NCI-H2029 treated with DMSO at 0.1 percent for 48 hours (cell line): ENCODE measurements at places on chromosomes 16 and 17.

DNA sequence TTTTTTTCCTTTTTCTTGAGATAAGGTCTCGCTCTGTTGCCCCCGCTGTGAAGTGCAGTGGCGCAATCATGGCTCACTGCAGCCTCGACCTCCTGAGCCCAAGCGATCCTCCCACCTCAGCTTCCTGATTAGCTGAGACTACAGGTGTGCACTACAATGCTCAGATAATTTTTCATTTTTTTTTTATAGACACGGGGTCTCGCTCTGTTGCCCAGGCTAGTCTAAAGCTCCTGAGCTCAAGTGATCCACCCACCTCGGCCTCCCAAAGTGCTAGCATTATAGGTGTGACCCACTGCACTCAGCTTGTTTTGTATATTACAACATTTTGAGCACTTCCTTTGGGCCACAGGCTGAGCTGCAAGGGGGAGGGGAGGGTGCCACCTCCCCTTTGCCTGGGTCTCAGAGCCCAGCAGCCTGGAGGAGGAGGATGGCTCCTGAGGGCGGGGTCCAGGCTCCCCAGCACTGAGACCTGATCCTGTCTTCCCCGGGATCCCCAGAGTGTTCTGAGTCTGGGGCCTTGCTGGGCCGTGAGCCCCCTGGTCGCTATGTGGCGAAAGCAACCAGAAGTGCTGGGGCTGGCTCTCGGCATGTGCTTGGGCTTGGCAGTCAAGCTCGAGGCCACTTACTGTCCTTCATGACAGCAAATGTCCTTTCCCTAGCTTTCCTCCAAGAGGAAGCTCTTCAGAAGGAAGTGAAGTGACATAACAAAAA is 8.1 kb downstream of the DEF8 start:
- DNase-seq = no peak

- DNase-seq = no peak
Observed at GRCh38 chr17:45833920-45834319, 10.8 kb upstream of the SPPL2C start.

DNA sequence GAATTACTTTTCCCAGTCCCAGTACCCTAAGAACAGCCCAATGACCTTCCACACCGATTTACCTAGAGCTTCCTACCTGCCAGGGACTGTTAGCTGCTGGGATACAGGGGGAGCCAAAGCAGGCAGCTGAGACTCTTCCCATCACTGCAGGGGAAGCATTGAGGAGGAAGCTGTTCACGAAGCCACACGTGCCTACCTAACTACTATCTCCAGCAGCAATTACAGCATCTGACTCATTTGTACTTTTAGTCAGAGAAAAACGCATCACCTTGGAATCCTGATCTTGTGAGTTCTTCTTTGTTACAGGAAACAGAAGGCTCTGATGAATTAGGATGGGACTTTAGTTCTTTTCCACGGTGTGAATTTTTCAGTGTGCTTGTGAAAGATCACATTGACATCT is 113.7 kb upstream of the DHX40 start:
- DNase-seq = no peak

- no peak for DNase-seq
Observed at GRCh38 chr17:47275245-47275984, 21.8 kb downstream of the ITGB3 start.

GRCh38 chr17:78645421-78646295 is 68.5 kb upstream of the DNAH17 start:
- no peak for DNase-seq

- no peak for DNase-seq
Observed at GRCh38 chr16:57141822-57142631, 43.8 kb downstream of the PSME3IP1 start.

DNA sequence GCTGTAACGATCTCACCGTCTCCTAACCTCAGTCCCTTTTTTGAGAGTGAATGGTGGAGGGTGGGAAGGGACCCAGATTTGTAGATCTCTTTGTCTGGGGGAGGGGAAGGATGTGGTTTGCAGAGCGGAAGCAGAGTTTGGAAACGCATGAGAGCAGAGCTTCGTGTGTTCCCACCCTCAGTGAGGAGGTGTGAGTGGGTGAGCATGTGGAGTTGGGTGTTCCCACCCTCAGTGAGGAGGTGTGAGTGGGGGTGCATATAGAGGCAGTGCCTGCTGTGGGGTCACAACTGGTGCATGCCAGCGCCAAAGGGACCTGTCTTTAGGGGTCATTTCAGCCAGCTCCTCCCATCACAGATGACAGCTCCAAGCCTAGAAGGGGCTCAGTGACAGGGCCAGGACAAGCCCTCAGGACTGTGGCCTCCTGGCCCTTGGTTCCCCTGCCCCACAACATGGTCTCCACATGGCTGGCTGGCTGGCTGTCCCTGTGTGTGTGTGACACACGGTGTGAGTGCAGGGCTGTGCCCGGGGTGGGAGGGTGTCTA is 1.8 kb upstream of the CISD3 start:
- no peak for DNase-seq

GRCh38 chr17:61579961-61580360 is 11.1 kb downstream of the NACA2 start:
- no peak for DNase-seq

GRCh38 chr16:19011169-19011731 is 27.5 kb downstream of the TMC7 start:
- no peak for DNase-seq

GRCh38 chr17:27282054-27282551 is 11.8 kb upstream of the WSB1 start:
- DNase-seq = no peak

DNA sequence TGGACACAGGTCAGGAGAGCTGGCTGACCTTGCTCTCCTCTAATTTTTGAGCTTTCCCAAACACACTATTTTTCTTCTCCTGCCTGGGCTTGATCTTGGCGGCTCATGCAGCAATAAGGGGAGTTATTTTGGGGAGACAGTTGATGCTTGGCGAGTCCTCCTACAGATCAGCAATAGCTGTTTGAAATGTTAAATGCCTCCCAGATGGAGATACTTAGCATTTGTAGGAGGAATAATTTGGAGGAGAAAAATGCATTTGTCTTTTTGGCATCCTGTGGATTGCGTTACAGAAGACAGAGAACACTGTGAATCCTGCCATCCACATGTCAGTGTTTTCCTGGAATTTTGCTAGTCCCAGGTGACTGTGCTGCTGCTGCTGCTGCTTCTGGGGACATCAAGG is 328.0 kb upstream of the XYLT1 start:
- DNase-seq = no peak

GRCh38 chr17:14859542-14859941 is 405.6 kb downstream of the PMP22 start:
- DNase-seq = no peak

- DNase-seq = no peak
Observed at GRCh38 chr17:78407387-78408000, 29.0 kb downstream of the PGS1 start.

GRCh38 chr16:67969254-67970039 is 1.0 kb upstream of the SLC12A4 start:
- DNase-seq = no peak

DNA sequence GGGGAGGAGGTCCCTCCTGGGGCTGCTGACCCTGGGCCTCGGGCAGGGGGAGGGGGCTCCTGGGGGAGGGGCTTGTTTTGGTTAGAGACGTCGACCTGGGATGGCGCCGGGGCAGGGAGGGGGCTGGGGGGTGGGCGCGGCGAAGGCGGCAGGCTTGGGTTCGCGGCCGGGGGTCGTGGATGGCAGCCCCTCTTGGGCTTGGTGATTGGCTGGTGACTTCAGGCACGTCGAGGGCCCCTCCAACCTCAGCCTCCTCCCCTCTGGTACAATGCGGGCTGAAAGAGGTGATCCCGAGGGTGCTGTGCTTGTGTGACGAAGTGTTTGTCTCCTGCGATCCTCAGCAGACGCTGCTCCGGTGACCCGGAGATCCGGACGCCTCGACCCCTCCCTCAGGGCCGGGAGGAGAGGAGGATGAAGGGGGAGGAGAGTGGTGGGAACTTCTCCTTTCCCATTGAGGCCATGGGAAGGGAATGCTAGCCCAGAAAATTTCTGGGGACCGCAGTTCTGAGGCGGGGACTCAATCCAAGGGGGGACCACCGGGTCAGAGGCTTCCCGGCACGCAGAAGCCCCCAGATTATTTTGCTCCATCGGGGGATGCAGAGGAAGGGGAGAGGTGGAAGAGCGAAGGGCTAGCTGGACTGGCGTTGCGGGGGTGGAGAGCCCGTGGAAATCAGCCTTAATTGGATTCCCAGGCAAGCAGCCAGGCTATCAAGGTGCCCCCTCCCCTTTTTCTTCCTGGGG is 43.9 kb downstream of the RAI1 start:
- DNase-seq = no peak

- DNase-seq = no peak
Observed at GRCh38 chr17:83008186-83008510, 71.3 kb upstream of the METRNL start.

DNA sequence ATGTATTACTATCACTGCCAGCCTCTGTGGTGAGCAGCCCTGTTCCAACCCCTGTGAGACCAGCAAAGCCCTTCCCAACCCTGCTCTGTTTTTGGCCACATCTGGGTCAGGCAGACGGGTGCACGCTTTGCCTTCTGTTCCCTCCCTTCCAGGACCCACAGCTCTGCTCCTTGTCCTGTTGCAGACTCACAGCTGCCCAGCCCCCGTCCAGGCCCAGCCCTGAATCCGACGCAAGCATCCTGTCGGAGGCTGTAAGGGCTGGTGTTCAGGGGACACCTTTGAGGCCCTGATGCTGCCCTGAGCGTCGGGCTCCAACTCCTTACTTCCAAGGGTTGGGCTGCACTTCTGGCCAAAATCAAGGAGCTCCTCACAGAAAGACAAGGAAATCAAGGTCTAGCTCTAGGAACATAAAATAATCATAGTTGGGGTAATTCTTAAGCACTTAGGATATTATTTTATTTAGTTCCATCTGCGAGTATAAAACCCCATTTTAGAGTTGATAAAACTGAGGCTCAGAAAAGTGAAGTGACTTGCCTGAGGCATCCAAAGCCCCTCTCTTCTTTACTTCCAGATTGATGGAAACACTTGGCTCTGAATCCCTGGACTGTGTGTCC is 14.3 kb upstream of the SRCIN1 start:
- no peak for DNase-seq

- DNase-seq = no peak
Observed at GRCh38 chr17:76027159-76027839, at the start of gene EVPL. TSS of gene EVPL (minus strand) at chr17:76027306. CDS start at chr17:76027198, 108 bp downstream.

DNA sequence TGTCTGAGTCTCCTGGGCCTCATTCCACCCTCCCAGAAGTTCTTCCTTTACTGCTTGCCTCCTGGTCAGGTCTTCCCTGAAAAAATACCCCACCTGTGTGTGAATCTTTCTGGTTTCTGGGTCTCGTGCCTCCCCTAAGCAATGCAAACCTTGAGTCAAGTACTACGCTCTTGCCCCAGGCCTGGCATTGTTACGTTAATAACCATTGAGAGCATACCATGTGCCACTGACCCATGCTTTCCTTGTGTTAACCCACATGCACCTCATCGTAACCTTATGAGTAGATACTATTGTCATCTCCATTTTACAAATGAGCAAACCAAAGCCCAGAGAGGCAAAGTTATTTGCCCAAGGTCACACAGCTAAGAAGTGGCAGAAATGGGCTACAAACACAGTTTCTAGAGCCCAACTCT is 25.4 kb upstream of the TOB1 start:
- DNase-seq = no peak

- no peak for DNase-seq
Observed at GRCh38 chr17:41733348-41734138, 900 bp downstream of the HAP1 start.

DNA sequence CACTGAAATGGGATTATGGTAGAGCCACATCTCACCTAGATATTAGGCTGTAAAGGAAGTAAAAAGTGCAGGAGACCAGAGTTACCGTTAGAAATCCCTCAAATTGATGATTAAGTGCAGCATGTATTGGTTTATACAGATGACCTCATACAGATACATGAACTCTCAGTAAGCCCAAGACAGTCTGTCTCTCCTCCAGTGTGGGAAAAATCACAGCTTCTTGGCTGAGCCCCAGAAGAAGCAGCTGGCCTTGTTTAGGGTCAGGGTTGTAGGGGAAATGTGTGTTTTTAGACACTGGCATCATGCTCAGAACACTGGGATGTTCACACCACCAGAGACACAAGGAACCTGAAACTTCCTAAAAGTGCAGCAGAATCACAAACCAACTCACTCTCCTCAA is 135.9 kb downstream of the KATNIP start:
- DNase-seq = no peak
